ENCODE measurements at places on chromosomes 6 and 20.
A peak's percentile ranks its signal among the peaks of the same experiment; 100 is the strongest.

DNA sequence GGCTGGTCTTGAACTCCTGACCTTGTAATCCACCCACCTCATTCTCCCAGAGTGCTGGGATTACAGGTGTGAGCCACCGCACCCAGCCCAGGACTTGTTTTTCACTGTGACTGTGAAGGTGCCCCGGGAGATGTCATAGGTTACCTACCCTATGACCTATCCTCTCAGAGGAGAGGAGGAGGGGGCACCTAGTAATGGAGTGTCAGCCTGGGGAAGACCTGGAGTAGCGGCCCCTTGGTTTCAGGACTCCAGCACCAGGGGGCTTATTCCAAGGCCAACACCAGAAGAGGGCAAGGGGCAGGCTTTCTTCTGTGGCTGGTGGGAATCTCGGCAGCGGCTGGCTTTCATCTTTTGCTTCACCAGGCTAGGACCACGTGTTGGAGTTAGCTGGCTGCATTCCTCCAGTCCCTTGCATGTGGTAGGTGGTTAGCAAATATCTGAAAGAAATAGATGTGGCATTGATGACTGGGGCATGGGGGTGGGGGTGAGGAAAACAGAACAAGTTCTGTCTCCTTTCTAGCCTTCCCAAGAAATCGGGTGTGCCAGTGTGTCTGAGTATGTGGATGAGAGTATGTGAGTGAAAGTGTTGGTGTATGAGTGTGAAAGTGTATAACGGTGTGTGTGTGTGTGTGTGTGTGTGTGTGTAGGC, 7.9 kb upstream of the ITPR3 start:
- no peak for DNase-seq

GRCh38 chr6:26421259-26422144, 18.8 kb upstream of the BTN3A3 start:
- no peak for DNase-seq

DNA sequence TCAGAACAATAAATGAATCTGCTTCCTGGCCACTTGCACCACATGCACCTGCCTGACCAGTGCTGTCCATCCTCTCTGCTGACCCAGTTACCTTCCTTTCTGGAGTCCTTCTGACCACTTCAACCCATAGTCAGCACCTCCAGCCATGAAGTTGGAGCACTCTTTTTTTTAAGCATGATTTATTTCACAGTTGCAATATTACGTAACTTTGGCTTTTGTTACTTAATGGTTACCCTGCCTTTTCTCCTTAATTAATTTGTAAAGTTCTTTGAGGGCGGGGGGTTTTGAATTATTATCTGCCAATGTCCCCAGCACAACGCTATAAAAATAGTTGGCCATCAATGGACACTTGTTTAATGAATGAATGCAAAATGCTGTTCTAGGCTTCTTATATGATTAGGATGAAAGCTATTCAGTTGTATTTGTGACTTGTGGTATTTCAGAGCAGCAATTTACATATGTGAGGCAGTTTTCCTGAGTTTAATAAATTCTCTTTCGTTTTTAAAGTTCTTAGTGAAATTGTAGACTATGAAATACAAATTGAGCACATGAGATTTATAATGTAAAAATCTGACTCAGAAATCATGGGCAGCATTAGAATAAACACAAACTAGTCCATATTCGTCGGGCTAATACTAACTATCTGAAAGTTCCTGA, 180.0 kb downstream of the HS3ST5 start:
- no peak for DNase-seq

DNA sequence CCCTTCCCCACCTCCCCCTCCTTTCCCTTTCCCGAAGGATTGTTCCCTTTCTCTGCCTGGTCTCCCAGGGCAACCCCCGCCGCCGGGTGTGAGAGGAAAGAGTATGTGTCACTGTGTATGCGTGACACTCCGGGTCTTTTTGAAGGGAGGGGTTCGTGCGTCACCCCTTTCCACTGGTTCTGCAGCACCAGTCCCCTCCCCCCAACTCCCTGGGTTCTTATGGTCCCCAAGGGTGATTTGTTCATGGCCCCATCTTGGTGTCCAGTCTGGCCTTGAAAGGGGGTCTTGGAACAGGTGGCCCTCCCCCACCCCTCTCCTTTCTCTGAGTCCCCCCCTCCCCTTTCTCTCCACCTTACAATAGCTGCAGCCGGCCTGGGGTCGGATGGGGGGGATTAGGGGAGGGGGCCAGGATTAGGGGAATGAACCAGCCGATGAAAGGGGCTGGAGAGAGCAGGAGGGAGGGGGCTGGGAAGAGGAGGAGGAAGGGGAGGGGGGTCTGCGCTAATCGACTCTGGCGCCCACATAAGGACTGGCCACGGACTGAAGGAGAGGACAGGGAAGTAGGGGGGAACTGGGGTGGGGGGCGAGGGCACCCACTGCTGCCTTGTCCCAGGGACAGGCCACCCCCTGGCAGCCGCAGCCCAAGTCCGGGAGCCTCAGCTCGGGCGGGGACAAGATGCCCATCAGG, 1.3 kb upstream of the RING1 start:
- DNase-seq, result no peak

- no peak for DNase-seq
Observed at GRCh38 chr20:54389596-54390280, 85.7 kb upstream of the DOK5 start.

DNA sequence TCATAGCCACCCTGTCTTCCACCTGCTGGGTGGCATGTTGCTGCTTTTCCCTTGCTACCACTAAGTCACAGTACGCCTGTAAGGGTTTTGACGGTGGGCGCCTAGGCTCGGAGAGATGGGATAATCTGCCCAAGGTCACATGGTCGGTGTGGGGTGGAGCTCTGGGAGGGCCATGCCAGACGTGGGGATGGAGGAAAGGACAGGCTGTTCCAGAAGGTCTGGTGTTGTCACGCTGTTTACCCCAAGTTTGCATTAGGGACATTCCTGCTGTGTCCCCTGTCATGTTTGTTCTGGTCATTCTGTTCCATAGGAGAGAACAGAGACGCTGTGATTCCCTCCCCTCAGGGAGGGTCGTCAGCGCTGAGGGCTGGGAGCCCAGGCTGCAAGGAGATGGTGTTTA, 16.1 kb downstream of the IP6K3 start:
- no peak for DNase-seq

GRCh38 chr6:85134172-85134571, 315.7 kb upstream of the NT5E start:
- no peak for DNase-seq

DNA sequence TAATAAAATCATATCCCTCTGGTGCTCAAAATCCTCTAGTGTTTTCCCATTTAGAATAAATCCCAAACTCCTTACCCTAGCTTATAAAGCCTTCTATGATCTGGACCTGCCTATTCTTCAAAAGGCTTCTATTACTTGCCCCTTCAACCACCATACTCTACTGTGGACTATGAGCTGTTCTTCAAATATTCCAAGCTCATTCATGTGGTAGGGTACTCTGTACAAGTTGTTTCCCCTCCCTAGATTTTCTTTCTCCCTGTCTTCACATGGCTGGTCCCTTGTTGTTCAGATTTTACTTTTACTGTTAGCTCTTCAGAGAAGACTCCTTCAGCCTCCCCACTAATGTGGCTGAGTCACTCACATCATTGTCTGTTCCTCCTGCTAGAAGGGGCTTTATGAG, 193.2 kb downstream of the OGFRL1 start:
- DNase-seq, result no peak

- DNase-seq, result peak; percentile 28
Observed at GRCh38 chr6:167699141-167699931, 127.4 kb upstream of the AFDN start.

GRCh38 chr20:38842026-38842425, 36.5 kb downstream of the PPP1R16B start:
- DNase-seq, result no peak

GRCh38 chr6:109840796-109841195, 137.3 kb upstream of the GPR6 start:
- no peak for DNase-seq

DNA sequence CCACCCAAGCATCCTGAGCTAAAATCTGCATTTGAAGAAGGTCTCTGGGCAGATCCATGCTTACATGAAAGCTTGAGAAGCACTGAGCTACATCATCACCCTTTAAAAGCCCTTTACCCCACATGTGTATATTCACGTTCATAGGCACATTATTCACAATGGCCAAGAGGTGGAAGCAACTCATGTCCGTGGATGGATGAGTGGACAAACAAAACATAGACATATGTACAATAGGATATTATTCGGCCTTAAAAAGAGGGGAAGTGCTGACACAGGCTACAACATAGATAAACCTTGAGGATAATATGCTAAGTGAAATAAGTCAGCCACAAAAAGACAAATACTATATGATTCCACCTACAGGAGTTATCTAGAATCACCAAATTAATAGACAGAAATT, 17.6 kb downstream of the ADGRF5 start:
- no peak for DNase-seq

- DNase-seq, result no peak
Observed at GRCh38 chr20:9482180-9482579, 32.2 kb upstream of the LAMP5 start.

GRCh38 chr6:116008470-116009243, 52.0 kb downstream of the FRK start:
- DNase-seq, result no peak

DNA sequence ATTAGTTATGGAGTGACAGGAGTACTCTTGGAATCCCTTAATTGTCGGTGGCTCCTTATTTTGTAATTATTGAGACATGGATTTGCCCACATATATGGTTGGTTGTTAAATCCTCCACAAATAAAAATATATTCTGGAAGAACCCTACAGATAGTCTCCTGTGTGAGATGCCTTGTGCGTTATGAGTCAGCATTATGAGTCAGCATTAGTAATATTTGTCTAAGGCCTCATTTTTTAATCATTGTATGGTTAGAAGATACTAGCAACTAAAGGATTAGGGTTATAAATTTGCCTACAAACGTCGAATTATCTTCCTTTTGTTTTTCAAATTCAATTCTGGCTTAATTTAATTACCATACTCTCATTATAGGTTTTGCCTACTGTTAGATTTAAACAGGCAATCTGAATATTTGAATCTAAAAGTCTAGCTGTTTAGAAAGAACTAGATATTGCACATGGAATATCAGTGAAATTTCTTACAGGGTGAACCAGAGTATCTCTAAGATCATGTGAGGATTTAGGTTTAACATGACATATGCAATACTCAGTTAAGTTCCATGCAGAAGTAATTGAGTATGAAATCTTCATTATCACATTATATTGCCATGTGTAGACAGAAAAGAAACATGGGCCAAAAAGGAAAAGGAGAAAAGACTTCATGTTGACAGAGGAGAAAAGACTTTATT, 5.9 kb downstream of the C6orf58 start:
- no peak for DNase-seq

GRCh38 chr6:74826263-74826662, 379.6 kb downstream of the COL12A1 start:
- DNase-seq, result no peak

DNA sequence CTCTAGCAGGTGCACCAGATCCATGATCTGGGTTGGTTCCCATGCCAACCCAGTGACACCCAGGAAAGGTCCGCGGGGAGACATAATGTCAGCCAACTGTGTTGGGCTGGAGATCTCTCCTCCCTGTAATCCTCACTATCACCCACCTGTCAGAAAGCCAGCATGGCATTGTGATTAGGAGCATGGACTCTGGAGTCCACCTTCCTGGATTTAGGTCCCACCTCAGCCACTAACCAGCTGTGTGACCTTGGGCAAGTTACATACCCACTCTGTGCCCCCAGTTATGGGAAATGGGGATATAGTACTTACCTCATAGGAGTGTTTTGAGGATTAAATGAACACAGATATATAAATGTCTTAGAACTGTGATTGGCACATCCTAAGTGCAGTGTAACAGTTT, 97.9 kb downstream of the ZDHHC14 start:
- no peak for DNase-seq

DNA sequence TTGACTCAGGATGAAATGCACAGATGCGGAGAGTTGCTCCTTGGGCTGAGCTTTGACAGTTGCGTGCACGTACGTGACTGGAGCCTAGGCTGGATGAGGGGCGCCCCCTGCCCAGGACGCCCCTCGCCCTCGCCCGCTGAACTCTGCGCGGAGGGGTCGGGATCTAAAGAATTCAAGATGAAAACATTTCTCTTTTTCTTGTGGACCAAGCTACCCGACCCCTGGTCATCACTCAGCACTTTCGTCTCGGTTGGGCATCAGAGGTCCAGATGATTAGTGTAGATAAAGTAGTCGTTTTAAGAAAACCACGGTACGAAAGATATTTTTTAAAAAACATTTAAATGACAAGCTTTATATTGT, 700 bp downstream of the DTD1 start:
- DNase-seq, result no peak

DNA sequence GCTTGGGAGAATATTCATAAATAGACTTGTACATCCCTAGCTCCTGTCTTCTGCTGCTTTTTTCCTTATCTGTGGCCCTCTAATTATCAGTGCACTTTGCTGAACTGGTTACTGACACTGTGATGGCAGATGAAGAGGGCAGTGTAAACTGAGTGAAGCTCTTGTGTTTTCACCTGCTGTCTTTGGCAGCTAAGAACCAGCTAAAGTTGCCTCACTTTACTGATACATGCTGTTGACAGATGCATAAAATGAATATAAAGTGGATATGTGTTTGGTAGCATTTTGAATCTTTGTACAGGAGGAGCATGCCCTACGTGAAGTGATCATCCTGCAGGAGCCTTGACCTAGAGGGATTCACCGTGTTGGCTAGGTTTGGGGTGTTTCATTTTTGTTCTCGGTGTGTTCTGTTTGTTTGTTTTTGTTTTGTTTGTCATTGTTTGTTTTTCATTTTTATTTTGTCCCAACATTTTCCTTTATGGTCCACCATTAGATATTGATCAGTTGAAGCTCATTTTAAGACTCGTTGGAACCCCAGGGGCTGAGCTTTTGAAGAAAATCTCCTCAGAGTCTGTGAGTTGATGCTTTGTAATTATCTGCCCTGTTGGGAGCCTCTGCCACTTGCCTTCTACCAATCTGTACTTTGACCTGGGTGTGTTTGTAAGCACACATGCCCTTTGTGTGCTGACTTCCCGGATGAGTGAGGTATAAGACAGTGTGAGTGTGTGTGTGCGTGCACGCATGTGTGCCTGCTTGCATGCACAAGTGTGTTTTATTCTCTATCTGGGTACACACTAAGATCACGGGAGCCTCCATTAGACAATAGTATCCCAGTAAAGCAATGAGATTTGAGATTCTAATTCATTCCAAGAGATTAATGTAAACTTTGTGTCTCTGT, 34.6 kb upstream of the MAPK13 start:
- DNase-seq, result no peak

DNA sequence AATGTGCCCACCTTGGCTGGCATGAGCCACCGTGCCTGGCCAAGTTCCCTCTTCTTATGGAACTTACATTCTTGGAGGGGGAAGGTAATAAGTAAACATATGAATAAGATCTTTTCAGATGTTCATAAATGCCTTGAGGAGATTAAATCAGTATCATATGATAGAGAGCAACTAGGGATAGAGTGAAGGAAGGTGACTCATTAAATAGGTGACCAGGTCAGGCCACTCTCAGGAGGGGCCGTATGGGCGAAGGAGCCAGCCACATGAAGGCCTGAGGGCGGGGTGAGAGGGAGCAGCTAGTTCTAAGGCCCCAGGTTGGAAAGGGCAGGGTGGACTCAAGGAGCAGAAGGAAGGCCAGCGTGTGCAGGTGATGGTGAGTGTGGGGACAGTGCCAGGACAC, 91.1 kb downstream of the UST start:
- no peak for DNase-seq

All from stimulated activated CD4-positive, alpha-beta T cell treated with anti-CD3 and anti-CD28 coated beads, Interleukin-1b, Interleukin-23, amount 100 ng/mL, for 1 hour (primary cell).